Cortex of kidney (tissue), 1 donor: ENCODE measurements at places on chromosomes 5 and 9.

- no peak for DNase-seq
Observed at GRCh38 chr5:149426931-149427330, 47.8 kb upstream of the IL17B start.

DNA sequence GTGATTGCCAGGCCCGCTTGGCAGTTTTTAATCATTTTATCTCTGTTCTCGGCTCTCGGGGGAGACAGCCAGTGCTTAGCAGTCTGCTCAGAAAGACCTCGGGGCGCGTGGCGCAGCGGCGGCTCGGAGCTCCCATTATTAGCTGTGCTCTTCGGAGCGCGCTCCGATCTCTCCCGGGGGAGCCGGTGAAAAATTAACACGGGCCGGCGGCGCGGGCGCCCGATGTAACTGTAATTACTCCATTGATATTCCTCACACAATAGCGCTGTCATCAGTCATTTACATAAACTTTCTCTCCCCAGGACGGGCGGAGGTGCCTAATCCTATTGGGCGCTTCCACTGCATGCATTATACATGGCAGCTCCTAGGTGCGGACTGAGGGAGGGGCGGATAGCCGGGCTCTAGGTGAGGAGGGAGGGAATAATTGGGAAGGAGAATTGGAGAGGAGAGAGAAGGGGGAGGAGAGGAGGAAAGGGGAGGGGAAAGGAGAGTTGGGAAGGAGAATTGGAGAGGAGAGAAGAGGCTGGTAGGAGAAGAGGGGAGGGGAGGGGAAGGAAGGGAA is 24.9 kb downstream of the LMX1B start:
- no peak for DNase-seq

DNA sequence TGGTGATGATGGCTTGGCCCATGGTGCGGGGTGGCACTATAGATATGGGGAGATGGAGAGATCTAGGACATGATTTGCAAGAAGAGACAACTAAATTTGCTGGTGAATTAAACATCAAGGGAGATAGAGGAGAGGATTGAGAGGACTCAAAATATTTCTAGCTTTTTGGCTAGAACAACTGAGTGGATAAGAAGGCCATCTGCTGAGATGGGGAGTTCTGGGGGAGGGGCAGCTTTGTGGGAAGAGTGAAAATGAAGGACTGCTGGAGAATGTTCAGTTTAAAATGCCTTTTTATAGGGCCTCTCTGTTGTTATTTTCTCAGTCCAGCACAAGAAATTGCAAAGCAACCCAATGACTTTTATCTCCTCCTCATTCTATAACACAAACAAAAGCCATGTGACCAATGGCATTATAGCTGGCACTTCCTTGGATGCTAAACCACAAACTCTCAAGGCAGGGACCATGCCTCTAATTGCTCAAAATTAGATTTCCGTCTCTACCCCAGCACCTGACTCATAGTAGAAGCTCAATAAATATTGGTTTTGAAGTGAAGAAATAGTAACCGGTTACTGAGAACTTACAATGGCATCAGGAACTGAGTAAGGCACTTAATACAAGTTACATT is 29.8 kb downstream of the JAKMIP2 start:
- DNase-seq: no peak

DNA sequence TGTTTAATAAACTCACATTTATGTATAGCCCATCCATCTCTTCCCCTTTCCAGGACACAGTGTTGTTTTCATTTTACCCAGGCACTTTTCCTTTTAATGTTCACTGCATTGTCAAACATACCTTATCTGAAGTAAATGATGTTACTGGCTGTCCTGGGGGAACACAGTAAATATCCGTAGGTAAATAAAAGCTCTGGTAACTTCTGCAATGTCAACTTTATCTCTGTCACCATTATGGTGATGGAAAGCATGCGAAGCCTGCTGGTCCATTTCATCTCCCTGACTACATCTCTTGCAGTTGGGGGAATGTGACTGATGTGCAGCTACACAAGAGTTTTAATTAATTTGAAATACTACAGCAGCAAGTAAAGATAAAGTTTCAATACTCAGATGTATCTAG is 1162.1 kb upstream of the SEMA6A start:
- DNase-seq: no peak

GRCh38 chr5:42547141-42547540 is 123.9 kb downstream of the GHR start:
- no peak for DNase-seq

DNA sequence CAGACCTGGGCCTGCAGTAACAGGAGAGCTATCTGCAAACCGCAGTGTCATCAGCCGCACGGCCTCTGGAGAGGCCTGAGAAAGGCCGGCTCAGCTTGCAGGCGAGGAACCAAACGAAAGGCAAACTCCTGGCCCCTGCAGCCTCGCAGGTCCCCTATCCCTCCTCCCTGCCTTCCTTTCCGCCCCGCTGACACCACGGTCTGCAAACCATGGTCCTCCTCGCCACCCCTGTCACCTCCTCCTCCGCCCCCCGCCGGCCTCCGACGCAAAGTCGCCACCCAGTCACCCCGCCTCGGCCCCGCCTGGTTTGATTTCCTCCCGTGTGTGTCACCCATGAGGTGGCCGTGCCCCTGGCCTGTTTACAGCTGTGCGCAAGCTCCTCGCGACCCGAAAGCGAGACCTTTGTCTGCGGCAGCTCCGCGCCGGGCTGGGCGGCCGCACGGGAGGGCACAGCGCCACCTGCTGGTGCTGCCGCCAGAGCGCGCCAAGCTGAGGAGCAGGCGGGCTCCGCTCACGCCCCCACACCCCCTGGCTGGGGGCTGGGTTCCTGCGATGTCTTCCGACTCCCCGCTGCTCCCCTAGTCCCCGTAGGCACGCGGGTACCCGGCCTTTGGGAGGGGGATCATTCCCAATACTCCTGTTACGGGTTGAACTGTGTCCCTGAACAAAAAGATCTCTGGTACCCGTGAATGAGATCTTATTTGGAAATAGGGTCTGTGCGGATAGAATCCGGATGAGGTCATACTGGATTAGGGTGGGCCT is 19.4 kb downstream of the GBGT1 start:
- DNase-seq: no peak

DNA sequence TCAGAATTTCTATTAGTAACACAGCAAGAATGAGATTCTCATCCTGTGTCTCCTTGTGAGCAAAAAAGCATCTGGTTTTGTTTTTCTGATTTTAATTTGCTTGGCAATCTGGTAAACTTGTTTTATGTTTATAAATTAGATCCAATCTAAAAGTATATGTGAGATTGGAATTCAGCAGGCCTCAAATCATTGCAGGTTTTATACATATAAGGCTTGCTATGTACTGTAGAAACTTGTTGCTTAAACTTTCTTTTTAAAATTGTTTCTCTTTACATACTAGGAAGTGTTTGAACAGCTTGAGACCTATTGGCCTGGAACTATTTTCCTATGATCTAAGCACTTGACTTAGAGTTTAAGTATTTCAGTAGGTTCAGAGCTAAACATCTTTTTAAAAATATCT is 1037.8 kb downstream of the NR2F1-AS1 start:
- DNase-seq: no peak

- no peak for DNase-seq
Observed at GRCh38 chr5:139660923-139661814, 13.0 kb downstream of the CXXC5 start.

GRCh38 chr5:112205846-112206245 is 213.2 kb downstream of the EPB41L4A start:
- no peak for DNase-seq

DNA sequence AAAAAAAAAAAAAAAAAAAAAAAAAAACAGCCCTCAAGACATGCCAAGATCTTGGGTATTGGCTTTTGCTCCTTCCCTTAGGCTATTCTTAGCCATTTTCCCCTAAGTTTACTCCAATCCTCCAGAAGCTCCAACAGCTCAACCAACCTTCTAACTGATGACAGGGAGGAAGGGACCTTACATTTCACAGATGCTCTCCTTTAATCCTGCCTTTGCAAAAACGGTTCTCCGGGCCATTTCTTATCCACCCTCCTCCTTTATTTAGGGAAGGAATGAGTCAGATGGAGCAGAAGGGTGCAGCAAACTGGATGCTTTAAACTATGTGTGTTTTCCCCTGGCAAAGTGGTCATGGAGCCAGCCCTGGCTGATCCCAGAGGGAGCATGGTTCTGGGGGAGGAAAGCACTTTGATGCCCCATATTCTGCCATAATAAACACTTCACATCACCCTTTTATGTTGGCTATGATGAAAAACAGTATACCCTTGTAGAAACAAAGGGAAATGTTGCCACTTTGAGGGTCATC is 369.4 kb upstream of the DMAC1 start:
- DNase-seq: no peak

DNA sequence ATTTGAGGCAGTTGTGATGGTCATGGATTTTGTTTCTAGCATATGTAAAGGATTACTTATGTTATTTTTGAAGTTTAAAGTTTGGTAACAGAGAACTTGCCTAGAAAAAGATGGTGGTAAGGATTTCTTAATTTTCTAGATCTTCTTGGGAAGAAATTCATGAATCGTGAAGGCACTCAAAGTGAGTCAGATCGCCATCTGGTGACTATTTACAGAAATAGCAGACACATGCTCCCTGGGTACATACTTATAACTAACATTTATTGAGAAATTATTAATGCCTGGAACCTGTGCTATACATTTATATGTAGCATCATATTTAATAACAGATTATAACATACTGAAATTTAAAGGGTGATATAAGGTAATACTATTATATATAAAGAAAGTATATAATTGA is 299.7 kb downstream of the IZUMO3 start:
- no peak for DNase-seq

DNA sequence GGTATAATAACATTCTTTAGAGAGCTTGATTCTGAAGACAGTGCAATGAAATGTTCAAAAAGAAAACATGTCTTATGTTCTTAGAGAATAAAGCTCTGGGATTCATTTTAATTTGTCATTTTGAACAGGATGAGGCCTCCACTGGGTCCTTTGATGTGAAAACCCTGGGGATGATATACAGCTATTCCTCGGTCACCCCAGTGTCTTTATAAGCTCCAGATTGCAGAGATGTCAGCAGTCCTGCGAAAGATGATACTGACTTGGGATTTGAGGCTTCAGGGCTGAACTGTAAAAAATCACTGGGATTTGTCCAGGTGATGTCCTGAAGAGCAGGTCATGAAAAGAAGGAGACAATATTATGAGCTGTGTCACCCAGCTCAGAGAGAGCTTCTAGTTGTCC is 529.7 kb upstream of the ZNF608 start:
- no peak for DNase-seq

DNA sequence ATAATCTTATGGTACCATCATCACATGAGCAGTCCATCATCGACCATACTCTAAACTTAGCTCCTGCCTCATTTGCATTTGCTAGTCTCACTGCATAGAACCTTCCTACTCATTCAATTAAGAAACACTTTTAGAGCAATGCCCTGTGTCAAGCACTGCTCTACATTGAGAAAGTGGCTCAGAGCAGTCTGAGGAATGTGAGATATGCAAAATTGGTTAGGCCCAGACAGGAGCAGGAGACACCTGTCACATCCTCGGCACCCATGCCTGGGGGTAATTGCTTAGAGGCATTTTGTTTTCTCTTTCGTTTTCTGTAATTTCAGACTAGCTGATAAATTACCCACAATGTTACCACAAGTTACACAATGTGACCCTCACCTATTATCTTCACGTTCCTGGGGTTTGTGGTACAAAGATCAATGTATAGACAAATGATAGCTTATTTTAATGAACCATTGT is 4.9 kb upstream of the RARS1 start:
- no peak for DNase-seq

- no peak for DNase-seq
Observed at GRCh38 chr5:127001621-127002296, 28.6 kb downstream of the MARCHF3 start.

- no peak for DNase-seq
Observed at GRCh38 chr5:54243483-54244080, 66.8 kb downstream of the ARL15 start.

DNA sequence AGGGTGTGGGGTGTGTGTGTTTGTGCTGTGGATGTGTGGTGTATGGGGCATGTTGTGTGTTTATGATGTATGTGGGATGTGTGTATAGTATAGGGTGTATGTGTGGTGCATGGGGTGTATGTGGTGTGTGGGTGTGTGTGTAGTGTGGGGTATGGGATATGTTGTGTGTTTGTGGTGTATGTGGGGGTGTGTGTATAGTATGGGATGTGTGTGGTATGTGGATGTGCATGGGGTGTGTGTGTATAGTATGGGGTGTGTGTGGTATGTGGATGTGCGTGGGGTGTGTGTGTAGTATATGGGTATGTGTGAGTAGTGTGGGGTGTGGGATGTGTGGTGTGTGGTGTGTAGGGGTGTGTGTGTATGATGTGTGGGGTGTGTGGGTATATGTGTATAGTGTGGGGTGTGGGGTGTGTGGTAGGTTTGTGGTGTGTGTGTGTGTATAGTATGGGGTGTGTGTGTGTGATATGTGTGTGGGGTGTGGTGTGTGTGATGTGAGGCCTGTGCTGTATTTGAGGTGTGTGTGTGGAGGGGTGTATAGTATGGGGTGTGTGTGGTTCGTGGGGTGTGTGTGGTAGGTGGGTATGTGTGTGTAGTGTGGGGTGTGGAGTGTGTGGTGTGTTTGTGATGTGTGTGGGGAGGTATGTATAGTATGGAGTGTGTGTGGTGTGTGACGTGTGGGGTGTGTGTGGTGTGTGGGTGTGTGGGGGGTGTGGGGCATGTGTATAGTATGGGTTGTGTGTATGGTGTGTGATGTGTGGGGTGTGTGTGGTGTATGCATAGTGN is 10.5 kb downstream of the ECSCR start:
- no peak for DNase-seq
